ENCODE measurements at places on chromosomes 4 and X.

DNA sequence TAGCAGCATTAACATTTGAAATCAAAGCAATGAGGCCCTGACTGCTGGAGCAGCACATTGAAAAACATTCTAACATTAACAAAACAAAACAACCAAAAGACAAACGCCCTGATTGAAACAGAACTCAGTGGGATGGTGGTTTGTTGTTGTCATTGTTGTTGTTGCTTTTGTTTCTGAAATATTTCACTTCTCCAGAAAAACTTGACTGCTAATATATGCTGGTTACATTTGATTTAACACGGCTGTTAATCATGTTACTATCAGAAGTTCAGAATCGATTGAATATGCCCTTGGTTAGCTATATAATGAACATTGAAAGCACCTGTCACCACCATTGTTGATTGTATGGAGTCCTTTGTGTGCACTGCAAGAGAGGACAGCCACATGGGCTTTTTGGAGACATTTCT lies 790.4 kb upstream of the GALNTL6 start:
- DNase-seq = no peak

GRCh38 chr4:48329193-48329592 lies 12.1 kb upstream of the SLAIN2 start:
- DNase-seq = no peak

DNA sequence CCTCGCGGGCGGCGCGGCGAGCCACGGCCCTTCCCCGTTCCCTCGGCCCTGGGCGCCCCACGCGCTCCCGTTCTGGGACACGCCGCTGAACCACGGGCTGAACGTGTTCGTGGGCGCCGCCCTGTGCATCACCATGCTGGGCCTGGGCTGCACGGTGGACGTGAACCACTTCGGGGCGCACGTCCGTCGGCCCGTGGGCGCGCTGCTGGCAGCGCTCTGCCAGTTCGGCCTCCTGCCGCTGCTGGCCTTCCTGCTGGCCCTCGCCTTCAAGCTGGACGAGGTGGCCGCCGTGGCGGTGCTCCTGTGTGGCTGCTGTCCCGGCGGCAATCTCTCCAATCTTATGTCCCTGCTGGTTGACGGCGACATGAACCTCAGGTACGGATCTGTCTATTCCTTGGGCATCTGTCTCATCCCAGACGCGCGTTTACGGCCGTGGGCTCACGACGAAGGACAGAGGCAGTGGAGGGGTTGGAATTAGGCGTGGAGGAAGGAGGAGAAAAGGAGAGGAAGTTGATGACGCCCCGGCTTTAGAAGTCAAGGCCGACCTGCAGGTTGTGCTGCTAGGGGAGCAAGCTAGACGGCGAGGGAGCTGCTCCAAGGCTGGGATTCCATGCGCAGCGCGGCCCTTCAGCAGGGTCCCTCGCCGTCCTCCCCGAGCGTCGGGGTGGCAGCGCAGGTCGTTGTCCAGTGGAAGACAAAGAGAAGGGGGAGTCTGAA lies 792 bp downstream of the SLC10A4 start:
- no peak for DNase-seq

DNA sequence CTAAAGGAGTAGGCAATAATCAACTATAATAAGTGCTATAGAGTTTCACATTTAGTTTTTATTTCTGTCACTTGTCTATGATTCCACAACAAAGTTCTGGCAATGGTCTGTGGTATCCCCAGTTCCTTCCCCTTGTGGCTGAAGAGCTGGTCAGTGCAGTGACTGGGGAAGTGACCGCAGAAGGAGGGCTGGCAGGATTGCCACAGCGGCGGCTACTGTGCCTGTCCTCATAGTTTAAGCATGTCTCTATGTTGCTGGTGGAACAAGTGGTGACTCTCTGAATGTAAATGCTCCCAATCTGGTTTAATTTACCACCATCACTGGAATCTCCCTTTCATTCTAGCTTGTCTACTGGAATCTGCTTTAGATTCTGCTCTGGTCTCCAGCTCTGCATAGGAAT lies 170.6 kb upstream of the GK2 start:
- DNase-seq = no peak

DNA sequence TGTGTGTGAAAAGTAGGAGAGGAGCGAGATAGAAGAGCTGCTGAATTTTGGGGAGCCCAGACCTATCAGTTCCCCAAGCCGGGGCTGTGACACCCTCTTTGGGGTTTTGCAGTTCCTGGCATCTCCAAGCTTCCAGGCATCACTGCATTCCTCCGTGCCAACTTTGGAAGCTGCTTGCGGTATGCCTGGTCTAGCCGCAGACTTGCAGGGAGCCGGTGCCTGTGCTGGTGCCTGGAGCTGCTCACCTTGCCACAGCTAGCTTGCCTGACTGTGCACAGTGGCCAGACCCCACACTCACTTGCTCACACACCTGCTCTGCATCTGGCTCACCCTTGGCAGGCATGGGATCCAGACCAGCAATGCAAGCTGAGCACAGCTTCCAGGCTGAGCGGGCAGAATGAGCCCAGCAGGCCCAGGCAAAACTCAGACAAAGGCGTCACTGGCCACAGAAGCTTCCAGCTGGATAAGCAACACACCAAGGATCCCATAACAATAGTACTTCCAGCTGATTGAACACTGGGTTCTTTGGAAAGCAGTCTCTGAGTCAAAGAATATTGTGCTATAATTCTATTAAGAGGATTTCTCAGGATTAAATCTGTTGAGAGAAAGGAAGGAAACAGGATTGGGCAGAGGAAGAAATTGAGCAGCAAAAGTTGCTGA lies 390.9 kb downstream of the TEX13C start:
- no peak for DNase-seq

DNA sequence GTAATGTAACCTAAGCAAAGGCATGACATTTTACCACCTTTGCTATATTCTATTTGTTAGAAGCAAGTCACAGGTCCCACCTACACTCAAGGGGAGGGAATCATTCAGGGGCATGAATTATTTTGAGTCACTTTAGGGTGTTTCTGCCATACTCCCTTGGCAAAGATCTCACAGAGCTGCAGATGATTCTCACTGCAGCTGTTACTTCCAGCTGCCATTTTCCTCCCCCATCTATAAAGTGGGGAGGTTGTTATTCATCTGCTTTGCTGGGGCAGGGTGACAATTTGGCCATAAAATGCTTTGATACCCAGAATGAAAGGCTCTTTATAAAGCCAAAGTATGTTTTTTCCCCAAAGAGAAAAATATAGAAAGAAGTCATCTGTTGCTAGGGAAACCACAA lies 136.5 kb upstream of the SMIM31 start:
- no peak for DNase-seq

GRCh38 chr4:165070560-165070959 lies 16.9 kb downstream of the TRIM75 start:
- DNase-seq = no peak

- no peak for DNase-seq
These were observed 12.8 kb upstream of the NSUN7 start for GRCh38 chr4:40736910-40737309.

DNA sequence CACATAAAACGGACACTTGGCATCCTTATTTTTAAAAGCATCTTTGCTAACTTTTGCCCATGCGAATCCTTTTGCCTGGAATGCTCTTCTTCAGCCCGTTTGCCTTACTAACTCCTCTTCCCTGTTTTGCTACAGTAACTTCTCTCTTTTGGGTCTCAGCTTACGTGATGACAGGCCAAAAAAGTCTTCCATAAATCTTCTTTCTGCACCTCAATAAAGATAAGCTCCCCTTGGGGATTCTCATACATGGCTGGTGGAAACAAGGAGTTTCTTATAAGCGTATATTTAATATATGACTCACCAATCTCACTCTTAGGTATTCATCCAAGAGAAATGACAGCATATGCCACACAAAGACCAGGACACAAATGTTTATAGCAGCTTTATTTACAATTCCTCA lies 192.7 kb downstream of the RCHY1 start:
- DNase-seq = no peak

DNA sequence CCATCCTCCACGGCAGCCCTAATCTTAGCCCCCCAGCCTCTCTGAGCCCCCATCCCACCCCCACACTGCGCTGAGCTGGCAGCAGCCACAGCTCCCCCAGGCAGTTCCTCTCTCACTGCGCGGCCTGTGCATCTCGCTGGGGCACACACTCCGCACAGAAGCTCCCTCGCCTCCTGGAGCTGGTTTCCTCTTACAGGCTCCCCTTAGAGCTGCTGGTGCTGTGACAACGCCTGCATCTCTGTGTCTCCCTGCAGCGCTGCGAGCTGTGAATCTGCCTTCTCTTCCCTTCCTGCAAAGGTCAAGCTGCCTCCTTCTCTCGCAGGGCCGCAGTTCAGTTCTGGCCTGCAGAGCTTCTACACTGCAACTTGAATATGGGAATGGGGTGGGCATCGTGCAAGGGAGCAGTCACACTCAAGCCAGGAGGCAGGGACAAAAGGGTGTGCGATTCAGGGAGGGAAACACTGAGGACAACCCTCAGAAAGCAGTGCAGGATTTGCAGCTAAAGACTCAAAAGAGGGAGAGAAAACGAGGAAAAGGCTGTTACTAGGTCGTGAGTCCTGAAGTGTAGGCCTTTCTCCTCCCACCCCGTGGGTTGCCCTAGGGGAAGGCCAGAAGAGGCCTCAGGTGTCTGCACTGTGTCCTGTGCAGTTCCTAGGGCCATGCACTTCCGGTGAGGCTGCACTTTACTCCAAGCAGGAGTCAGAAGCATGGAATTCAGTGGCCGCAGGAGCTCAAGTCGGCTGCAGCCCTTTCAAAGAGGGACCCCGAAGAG lies 87.0 kb downstream of the BCOR start:
- DNase-seq = peak; percentile 6

DNA sequence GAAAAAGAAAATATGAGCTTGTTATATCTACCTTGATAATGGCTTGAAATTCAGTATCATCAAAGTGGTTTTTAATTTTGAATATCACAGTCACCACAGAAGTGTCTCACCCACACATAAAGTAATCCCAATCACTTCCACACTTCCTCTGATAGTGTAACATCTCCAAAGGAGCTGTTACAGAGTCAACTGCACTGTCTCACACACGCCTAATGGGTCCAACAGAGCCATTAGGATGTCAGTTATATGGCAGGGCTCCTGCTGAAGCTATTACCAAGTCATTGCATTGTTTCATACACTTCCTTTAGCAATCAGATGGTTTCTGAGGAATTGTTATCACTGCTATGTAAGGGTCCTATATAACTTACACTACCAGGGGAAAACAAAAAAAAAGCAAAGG lies 432.1 kb upstream of the TEX13C start:
- no peak for DNase-seq

DNA sequence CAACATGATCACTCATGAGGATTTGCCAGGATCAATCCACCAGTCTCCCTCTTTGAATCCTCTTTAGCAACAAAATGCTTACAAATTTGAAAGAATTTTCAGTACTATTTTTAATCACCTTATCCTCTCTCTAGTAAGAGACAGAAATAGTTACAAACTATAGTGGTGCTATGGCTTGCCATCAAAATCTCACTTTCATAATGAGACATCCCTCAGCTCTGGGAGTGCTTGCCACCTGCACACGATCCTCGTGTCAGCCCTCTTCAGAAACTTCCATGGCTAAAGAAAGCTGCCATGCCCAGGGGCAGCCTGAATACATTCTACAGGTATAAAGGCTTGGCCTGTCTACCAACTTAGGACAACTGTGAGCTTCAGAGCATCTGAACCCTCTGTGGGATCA lies 5.1 kb upstream of the DHX15 start:
- no peak for DNase-seq

DNA sequence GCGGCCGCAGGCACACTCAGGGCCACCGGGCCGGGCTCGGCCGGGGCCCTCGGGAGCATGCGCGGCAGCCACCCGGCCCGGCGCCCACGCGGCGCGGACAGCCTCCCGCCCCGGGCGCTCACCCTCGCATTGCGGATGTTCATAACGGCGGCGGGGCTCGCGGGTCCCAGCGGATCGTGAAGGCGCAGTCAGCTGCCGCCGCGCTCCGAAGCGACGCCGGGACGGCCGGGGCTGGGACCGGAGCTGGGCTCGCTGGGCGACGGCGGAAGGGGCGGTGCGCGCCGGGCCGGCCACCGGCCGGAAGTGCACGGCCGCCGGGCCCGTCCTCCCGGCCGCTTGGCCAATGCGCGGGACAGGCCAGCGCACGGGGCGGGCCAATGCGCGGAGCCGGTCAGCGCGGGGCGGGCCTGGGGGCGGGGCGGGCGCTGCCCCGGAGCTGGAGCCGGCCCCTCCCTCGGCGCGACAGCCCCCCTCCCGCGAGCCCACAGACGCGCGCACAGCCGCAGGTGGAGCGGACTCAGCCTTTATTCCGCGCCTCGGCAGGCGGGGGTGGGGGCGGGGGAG lies at the start of gene NAA10:
TSS of gene NAA10 (minus strand) at position 276 of the 564 bp plus-strand sequence. CDS start at position 143, 133 bp downstream.
- DNase-seq = peak; percentile 86

- DNase-seq = no peak
These were observed 93.3 kb downstream of the MAMLD1 start for GRCh38 chrX:150456466-150456865.

DNA sequence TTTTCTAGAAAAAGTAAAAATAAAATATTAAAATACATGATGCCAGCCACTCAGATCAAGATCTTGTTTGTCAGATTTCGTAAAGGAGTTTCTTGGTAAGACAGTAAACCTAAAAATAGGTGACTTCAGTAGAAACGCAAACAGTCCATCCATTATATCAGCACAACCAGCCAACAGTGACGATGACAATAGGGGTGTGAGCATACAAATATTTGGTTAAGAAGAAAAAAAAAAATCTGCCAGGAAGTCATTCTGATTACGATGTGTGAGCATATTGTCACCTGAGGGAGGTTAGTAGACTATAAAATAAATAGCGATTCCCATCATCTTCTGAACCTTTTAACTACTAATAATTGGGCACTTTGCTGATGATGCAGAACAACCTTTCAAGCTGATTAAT lies 37.6 kb downstream of the SLC7A11 start:
- DNase-seq = no peak

DNA sequence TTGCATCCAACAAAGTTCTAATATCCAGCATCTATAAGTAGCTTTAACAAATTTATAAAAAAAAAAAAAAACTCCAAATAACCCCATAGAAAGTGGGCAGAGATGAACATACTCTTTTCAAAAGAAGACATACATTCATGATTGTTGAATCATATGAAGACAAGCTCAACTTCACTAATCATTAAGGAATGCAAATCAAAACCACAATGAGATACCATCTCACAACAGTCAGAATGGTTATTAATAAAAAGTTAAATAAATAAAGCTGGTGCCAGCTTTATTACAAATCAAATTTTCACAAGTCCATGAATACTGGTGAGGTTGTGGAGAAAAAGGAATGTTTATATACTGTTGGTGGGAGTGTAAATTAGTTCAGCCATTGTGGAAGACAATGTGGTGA lies 592.0 kb downstream of the IQCM start:
- no peak for DNase-seq

DNA sequence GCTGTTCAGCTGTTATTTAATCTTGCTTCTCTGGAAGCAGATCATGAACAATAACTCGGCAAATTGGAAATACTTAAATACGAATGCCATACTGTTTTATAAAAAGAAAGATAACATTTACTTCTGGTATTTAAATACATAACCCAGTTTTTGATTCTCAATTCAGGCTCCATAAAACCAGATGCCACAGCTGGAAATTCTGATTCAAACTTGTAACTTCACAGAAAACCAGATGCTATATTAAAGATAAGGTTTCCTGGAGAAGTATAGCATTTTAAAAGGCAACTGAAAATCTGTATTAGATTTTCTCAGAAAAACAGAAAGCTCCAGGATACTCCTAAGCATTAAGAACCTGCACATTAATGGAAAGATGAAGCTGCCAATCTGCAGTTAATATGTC lies 40.2 kb downstream of the STX18 start:
- DNase-seq = no peak

- DNase-seq = no peak
These were observed 271.2 kb upstream of the SMIM31 start for GRCh38 chr4:164482758-164483157.

All from NCI-H187 (cell line).